ENCODE measurements at places on chromosomes 6 and 20.

DNA sequence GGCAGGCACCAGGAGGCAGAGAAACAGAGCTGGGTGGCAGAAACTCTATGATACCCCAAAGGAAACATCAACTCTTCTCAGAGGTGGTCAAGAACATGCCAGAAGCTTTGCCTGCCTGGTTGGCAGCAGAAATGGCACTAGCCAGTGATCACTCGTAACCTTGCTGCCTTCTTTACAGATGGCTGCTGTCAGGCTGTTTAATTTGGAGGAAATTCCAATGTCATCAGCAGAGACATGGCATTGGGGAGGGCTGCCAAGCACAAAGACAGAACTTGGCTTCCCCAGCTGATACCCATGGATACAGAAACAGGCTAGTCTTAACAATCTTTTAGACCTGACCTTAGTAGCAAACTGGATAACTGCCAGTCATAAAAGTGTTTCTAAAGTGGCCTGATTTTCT is 153.6 kb downstream of the GMPR start:
- no peak for DNase-seq

DNA sequence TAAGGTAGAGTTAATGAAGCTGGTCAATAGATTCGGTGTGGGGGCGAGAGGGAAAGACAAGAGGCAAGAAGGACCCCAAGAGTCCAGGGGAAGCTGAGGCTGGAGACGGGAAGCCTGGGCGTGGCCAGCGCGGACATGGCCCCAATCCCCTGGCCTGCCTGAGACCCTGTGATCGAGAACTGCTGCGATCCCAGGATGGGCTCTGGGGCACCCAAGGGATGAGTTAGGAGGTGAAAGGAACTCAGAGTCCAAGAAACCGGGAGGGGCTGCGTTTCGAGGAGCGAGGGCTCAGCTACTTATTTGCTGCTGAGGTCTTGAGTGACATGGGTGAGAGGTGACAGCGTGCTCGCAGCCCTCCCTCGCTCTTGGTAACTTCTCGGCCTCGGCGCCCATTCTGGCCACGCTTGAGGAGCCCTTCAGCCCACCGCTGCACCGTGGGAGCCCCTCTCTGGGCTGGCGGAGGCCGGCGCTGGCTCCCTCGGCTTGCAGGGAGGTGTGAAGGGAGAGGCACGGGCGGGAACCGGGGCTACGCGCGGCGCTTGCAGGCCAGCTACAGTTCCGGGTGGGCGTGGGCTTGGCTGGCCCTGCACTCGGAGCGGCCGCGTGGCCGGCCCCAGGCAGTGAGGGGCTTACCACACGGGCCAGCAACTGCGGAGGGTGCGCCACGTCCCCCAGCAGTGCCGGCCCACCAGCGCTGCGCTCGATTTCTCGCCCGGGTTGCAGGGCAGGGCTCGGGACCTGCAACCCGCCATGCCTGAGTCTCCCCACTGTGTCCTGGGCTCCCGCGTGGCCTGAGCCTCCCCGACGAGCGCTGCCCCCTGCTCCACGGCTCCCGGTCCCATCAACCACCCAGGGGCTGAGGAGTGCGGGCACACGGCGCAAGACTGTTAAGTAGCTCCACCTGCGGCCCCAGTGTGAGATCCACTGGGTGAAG is 58.2 kb downstream of the IRF4 start:
- DNase-seq = no peak

DNA sequence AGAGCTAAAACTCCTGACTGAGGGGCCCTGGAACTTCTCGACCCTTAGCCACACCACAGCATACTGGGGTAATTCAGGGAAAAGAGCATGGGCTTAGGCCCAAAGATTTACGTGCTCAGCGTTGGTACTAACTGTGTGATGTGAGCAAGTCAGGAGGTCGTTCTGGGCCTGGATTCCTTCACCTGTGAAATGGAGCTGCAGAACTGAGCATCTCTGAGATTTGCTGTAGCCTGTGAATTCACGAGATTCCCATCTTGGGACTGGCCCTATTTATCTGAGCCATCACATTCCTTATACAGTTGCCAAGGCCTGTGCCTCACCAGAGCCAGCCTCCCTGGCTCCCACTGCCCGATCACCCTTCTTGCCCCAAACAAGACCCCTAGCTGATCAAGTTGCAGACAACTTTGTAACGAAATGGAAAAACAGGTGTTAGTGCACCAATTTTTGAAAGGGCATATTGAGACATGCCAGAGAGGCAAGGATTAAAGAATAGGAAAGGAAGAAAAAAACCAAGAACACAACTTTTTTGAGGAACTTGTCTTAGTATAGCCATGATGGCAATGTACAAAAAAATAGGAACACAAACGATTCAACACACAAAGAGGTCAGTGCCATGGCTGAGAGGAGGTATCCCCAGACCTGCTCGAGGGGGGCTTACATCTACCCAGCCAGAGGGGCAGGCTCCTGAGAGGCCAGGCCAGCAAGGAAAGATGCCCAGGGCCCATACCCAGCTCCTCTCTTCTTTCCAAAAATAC is 323.0 kb upstream of the JARID2 start:
- no peak for DNase-seq

- peak; percentile 37 for DNase-seq
Measured at GRCh38 chr6:24125980-24126379, at the start of gene NRSN1. TSS of gene NRSN1 (plus strand) at chr6:24126215. CDS start at chr6:24134328, 8,113 bp downstream.

DNA sequence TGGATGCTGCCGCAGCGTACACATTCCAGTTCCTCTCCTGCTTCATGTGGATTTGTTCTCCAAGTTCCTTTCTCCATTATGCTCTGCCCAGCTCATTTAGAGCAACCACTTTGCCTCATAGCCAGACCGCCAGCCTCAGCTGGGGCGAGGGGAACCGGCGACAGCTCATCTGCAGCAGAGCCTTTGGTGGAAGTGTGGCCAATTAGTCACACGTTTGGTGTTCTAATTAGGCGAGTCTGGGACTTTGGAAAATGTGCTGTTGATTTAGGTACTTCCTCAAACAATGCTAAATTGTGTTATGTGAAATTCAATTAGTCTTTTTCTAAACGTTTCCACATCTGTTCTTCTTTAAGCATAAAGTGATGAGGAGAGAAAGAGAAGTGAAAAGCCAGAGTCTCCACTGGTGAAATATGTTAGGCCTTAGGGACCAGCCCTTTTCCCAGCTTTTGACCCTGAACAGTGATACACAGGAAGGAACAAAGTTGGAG is 217.9 kb downstream of the TBX18 start:
- no peak for DNase-seq

DNA sequence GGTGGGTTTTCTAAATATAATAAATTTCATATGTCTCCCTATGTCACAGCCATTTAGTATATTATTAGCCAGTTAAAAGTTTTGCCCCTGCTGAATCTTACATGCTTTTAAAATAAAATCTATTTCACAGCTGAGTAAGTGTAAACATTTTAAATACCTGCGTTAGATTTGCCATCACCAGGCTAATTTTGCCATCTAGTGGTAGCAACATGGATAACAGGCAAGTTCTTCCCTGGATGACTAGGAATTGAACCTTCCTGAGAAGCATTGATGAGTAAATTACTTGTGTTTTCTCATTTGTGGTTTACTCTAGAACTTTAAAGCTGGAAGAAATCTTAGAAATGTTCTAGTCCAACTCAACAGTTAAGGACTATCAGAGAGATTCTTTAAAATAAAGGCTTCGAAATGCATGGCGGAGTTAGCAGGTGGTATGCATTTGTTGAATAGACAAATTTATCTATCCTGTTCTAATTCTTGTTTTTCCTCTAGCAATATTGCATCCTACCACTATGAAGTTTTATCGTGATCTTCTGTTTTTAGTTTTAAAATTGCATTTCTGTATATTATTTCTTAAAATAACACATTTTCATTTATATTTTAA is 2.6 kb downstream of the PRSS35 start:
- peak; percentile 15 for DNase-seq

GRCh38 chr20:54681869-54682268 is 206.5 kb downstream of the DOK5 start:
- DNase-seq = no peak

DNA sequence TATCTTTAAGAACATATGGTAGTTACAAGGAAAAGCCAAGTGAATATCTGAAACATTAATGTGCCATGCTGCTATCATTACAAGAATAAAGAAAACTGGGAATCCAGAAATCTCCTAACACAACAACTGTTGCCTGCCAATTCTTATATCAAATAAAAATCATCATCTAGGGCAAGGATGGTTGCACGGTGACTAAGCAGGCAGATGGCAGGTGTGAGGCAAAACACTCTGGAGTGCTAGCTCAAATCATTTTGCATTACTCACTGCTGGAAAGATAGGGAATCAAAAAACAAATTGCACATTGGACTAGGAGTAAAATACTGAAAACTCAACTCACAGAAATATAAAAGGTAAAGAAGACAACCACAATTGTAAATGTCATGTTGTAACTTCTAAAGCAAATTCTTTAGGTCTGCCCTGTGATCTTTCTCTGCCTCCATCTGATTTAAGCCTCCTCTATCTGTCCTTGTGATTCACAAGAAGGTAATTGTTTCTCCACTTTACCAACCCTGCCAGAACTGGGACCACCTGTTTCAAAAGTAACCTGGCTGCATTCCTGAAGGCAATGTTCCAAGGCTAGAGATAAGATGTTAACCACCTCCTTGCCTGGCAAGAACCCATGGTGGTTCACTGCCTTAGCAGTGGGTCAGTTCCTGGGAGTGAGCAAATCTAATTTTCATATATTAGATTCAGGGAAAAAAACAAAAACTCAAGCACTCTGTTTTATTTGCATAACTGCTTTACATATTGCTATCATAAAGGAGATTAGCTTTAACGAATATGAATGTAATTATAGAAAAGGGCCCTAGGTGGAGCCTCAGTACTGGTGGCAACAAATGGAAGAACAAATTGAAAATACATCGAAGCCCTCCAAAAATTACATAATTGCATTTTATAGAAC is 33.1 kb upstream of the LCA5 start:
- DNase-seq = peak; percentile 5

Measured in NCI-H2107 (cell line).